Activated CD8-positive, alpha-beta memory T cell treated with anti-CD3 and anti-CD28 coated beads for 4 hours (primary cell): ENCODE measurements at places on chromosomes 3 and 15.

DNA sequence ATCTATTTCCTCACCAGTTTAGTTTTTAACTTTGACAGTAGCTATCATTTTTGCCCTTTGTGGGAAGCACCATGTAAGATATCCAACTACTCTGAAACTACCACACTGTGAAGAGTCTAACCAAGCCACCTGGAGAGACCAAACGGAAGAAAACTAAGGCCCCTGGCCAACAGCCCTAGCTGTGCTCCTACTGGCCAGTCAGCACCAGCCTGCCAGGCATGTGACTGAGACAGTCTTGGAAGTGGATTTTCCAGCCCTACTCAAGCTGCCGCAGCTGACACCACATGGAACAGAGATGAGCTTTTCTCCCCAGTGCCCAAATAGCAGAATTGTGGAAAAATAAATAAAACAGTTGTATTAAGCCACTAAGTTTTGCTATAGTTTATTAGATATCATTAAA is 2.9 kb upstream of the TBC1D5 start:
- no peak for DNase-seq

DNA sequence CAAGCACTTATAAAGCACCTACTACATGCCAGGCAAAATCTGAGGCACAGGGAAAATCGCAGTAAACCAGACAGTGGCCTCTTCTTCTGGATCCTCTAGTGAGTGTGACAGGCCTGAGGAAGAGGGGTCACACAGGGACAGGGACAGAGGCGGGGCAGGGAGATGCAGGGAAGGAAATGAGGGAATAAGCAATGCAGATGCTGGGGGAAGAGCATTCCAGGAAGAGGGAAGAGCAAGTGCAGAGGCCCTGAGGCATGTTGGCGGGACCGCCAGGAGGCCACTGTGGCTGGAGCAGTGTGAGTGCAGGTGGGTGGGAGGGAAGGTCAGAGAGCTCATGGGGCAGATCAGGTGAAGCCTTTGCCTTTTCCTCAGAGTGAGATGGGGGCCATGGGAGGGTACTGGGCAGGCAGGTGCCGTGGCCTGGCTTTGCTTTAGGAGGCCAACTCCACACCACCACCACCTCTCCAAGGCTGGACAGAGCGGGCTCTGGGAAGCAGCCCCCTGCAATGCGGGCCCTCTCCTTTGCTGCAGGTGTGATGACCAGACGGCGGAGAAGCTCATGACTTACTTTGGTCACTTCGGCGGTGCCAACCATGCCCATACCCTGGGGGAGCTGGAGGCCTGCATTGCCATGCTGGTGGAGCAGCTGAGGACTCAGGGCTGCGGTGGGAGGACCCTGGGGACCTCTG is 26.8 kb upstream of the GP9 start:
- DNase-seq: no peak

DNA sequence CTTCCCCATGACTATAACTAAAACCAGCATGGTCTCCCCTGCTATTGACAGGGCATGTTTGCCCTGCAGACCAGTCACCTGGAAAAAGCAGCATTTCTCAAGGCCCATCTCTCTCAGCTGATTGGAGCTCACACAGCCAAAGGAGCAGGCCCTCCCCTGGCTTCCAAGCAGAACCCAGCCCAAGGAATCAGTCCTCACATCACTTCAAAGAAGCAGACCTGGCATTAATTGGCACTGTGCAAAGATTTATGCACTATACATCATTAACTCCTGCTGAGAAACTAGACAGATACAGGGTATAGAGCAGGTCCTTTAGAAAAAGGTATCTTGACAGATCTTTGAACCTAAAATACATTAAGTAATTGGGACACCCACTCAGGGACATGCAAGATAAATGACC is 323.8 kb upstream of the PPP2R3A start:
- no peak for DNase-seq

DNA sequence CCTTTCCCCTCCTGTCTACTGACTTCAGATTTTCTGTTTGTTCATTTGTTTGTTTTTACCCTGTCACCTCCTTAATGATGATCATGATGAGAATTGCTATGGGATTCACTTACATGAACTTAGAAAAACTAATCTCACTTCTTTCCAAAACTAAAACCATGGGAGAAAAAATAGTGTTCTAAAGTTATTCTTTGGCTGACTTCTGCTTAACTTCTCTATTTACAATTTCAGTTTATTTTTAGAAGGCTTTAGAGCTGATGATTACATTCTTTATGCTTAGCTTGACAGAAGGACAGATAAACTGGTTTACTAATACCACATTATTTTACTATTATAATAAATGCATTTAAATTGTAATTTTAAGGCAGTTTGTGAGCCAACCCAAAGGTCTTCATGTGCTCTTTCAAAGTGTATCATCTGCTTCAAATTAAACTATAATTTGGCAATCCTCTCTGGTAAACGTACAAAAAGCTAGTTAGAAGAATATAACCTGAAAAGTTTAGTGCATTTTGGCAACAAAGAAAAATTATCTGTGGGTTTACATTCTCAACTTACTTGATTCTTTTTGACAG is 676.8 kb upstream of the UBE2E2 start:
- DNase-seq: no peak

- no peak for DNase-seq
Observed at GRCh38 chr3:35857004-35857403, 217.7 kb downstream of the ARPP21 start.

DNA sequence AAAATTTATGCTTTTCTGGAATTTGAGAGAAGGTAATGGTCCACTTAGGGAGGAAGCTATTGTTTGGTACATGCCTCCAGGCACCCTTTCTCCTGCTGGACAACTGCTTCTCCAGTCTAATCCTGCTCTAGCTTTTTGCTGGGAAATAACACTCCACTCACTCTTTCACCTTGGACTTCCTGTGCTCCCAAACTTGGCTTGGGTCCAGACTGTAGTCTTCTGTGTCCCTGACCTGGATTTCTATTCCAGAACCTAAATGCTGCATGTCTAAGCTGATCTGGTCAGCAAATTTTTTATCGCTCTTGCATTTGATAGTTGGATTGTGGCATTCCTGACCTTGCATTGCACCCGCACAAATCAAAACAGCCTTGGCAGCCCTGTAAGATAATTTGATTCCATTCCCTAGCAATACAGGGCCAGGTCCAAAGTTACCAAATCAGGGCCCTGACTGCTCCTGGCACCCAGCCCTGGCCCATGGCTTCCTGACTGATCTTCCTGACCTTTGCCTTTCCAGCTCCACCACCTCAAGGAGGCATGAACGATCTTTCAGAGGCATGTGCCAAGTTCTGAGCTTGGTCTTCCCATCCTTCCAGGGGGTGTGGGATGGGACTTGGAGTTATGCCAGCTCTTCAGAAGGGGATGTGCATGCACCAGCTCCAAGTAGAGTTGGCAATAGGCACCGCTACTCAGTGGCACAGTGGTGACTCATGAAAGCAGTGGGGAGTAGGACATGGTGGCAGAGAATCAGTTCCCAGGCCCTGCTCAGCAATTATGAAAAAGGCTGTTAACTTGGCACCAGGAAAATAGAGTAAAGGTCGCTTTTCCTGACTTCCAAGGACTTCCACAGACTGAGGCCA is 43.9 kb upstream of the GOLGA8J start:
- DNase-seq: no peak

DNA sequence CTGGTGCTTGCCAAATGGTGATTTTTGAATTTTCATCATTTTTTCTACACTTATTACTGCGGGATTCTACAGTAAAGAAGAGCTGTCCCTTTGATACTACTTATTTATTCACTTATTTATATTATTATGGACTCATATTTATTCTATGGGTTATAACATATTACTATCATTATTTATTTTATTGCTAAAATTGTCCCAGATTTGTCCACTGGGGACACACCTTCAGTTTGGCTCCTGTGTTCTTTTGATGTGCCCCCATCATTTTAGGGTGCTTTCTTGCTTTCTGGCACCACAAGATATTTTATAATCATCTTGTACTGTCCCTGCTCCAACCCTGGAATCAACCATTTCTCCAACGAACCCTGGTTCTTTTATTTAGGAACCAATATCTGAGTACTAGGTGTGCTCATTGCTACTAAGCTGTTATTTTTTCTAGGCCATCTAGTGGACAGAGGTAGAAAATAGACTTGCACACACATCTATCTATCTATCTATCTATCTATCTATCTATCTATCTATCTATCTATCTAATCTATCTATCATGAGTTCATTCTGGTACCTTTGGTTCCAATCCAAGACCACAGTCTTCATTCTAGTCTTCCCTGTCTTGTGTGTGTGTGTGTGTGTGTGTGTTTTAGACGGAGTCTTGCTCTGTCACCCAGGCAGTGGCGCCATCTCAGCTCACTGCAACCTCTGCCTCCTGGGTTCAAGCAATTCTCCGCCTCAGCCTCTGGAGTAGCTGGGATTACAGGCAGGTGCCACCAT is 16.0 kb downstream of the SLC22A14 start:
- DNase-seq: no peak

- DNase-seq: no peak
Observed at GRCh38 chr3:46900007-46900292, 22.4 kb downstream of the PTH1R start.

DNA sequence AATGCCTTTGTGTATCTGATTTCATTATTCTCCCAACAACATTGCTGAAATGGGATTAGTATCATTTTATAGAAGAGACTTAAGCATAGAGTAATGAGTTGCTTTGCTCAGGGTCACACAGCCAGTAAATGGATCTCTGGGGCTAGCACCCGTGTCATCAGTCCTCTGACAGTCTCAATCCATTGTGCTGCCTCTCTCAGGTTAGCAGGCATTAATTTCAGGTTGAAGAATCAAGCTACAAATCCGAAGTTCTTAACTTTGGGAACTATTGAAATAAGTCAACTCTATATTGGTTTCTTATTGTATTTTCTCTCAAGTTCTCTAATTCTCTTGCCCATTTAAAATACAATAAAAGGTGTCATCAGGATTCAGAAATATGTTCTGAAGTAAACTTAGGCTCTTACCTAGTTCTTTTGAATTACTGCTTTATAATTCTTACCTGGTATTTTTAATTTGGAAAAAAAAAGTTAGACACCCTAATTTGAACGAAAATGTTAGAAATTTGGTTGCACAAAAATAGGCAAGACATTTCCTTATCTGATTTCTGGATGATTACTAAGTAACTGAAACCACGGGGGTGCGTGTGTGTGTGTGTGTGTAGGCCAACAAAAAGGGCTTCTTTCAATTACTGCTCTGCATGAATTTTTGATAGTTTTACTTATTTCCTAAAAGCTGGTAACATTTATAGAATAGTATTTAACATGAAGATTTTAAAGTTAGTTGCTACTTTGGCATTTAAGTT is 189.8 kb downstream of the MBNL1 start:
- no peak for DNase-seq
